ENCODE measurements at places on chromosomes 16 and 17.
A peak's percentile ranks its signal among the peaks of the same experiment; 100 is the strongest.

- DNase-seq = no peak
Measured at GRCh38 chr16:73432850-73433730, 385.2 kb upstream of the ZFHX3 start.

GRCh38 chr17:69762766-69763165 lies 312.3 kb upstream of the KCNJ16 start:
- DNase-seq = no peak

GRCh38 chr17:11309033-11309432 lies 68.0 kb downstream of the SHISA6 start:
- no peak for DNase-seq

DNA sequence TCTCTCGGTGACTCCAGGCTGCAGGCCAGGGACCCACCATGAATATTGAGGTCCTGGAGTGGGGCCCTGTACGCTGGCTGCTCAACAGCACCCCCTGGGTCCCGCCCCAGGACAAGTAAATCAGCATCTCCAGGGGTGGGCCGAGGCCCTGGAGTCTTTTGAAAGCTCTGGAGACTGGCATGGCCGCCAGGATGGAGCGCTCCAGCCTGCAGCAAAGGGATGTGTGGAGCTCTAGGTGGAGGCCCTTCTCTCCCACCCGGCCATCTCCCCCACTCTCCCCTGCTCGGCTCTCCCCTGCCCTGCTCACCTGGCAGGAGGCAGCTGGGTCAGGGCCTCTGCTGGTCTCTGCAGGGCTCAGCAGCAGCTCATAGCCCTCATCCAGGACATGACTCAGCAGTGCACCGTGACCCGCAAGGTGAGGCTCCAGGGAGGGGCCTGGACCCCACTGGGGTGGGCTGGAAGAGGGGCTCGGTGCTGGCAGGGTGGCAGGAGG lies 16.6 kb downstream of the SGSH start:
- DNase-seq = no peak

- DNase-seq = peak; percentile 68
Measured at GRCh38 chr16:50591800-50592771, 43.9 kb downstream of the NKD1 start.

GRCh38 chr17:65787503-65787902 lies 226.1 kb upstream of the AXIN2 start:
- no peak for DNase-seq

- DNase-seq = no peak
Measured at GRCh38 chr16:20628213-20628612, 52.0 kb upstream of the ACSM2B start.

- DNase-seq = no peak
Measured at GRCh38 chr17:19716108-19717030, at the start of gene SLC47A2. Gene SLC47A2 (minus strand): TSS chr17:19716584. CDS start chr17:19716555, 29 bp downstream.

DNA sequence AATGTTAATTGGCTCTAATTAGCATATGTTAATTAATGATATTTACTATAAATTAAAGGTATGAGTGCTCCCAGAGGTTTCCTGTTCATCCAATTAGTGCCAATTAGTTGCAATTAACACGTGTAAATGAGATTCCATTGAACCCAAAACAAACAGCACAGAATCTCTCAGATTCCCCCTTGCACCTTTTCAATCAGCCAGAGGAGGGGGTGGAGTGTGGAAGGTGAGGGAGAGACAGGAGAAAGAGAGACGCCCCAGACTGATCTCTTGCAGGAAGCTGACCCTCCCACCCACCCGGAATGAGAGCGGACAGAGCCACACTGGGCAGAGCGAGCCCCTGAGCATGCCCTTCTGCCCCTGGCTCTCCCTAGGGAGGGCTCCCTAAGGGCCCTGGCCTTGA lies 24.1 kb upstream of the LHX1 start:
- no peak for DNase-seq

DNA sequence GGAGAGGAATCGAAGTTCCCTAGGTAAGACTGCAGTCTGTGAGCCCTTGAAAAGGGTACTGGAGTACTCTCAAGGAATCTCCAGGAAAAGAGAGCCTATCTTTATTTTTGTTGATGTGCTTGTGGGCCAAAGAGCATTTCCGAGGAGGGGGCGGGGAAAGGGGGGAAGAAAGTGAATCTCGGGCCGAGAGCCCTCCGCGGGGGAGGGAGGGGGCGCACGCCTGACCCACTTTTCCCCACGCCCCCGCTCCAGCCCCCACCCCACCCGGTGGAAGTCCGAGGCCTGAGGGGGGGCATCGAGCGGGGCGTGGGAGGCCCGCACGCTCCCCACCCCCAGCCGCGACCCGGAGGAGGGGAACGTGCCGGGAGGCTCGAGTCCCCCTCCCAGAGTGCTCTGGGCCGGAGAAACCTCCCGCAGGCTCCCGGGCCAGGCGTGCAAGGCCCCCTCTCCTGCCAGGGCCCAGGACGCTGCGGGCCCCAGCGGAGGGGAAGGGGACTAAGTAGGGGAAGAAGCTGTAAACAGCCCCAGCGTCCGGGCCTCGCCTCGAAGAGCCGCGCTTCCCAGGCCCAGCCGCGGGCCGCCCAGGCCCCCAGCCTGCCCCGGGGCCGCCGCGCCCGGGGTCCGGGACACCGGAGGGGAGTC lies 444 bp downstream of the HELZ start:
- no peak for DNase-seq

DNA sequence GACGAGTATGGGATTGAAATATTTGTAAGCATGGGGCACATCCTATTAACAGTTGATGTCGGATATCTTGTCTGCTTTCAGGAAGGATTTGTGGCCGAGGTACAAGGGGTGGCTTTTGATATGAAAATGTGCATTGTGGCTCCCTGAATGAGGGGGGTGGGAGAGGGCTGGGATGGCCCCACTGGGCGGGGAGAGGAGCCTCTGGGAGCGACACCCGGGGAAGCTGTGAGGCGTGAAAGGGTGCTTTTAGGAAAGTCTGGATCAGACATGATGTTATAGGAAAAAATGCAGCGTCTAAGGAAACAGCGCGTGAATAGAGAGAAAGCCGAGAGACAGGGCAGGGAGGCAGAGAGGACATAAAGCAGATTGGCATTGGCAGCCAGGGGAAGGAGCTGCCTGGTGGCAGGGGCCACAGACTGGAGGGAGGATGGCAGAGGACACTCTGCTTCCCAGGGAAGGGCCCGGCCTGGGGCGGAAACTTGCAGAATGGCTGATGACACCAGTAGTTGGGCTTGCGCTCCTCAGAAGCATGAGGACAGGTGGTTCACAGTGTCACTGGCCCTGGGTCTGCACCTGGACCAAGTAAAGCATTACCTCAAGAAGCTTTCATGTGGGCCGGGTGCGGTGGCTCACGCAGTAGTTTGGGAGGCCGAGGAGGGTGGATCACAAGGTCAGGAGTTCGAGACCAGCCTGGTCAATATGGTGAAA lies 95.7 kb downstream of the NTN1 start:
- no peak for DNase-seq

- no peak for DNase-seq
Measured at GRCh38 chr17:78300962-78301820, 58.7 kb downstream of the SOCS3 start.

- peak; percentile 41 for DNase-seq
Measured at GRCh38 chr17:39738568-39738901, 797 bp downstream of the GRB7 start.

DNA sequence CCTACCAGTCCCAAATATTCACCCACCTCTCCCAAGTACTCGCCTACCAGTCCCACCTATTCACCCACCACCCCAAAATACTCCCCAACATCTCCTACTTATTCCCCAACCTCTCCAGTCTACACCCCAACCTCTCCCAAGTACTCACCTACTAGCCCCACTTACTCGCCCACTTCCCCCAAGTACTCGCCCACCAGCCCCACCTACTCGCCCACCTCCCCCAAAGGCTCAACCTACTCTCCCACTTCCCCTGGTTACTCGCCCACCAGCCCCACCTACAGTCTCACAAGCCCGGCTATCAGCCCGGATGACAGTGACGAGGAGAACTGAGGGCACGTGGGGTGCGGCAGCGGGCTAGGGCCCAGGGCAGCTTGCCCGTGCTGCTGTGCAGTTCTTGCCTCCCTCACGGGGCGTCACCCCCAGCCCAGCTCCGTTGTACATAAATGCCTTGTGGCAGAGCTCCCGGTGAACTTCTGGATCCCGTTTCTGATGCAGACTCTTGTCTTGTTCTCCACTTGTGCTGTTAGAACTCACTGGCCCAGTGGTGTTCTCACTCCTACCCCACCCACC lies 29.8 kb downstream of the POLR2A start:
- DNase-seq = no peak

GRCh38 chr16:11396241-11397048 lies 51.2 kb downstream of the RMI2 start:
- no peak for DNase-seq

- no peak for DNase-seq
Measured at GRCh38 chr17:41973408-41973811, 6.8 kb downstream of the CNP start.

DNA sequence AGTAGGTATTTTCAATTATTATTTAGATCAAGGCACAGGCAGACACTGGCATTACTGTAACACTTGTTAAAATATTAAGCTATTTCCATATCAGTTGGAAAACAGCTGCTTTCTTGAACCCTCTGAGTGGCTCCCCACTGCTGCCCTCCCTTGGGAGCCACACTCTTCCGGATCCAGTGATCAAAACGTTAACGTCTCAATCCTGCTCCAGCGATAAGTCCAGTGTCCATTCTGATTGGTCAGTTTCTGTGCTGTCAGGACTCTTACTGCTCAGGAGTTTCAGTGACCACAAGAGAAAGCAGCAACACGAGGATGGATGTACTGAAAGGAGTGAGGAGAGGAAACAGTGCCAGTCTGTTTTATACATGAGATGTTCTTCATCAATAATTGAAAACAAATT lies 13.8 kb upstream of the ZKSCAN2 start:
- DNase-seq = no peak

GRCh38 chr17:42284024-42284369 lies 4.3 kb upstream of the STAT5A start:
- DNase-seq = no peak

- DNase-seq = no peak
Measured at GRCh38 chr17:63974594-63975192, 2.0 kb upstream of the SCN4A start.

DNA sequence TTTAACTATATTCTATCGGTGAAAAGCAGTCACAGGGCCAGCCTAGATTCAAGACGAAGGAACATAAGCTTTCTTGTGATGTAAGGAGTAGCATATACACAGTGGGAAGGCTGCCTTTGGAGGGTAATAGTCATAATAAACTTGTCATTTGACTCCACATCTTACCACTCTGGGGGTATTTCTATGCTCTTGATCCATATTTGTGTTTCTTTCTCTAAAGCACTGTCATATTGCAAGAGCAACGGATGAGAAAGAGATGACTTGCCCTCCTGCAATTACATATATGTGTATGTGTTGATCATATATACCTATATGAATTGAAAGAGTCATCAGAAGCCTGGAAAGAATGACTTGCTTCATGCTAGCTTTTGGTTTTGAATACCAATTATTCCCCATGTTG lies 225.4 kb upstream of the HS3ST3A1 start:
- no peak for DNase-seq

- no peak for DNase-seq
Measured at GRCh38 chr17:53092072-53092471, 730.7 kb upstream of the KIF2B start.

DNA sequence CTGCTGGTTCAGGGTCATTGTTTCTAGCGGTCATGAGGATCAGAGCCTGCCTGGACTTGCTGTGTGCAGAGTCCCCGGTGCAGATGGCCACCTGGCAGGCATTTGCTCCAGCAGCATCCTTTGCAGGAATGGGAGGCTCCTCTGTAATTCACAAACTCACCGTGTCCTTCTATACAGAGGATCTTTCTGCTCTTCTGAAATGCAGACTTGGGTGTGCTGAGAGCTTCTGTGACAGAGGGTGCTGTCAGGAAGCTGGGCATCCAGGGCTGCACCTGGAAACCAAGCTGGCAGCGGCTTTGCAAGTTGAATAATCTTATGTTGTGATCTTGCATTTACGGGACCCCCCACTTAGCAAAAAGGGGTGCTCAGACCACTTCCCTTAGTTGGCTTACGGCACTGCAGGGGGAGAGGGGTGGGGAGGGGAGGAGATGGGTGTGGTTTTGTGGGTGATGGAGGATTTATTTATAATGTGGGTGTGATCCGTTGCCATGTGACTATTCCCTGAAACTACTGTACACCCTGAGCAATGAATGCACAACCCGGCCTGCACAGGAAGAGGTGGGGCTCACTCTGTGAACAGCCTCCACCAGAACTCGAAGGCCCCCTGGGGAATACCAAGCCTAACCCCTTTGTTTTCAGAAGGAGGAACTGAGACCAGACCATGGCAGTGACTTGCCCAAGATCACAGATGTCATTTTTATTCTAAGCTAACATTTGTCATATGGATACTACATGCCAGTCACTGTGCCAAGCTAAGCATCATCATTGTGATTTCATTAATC lies 178.3 kb downstream of the PRKCB start:
- DNase-seq = no peak

DNA sequence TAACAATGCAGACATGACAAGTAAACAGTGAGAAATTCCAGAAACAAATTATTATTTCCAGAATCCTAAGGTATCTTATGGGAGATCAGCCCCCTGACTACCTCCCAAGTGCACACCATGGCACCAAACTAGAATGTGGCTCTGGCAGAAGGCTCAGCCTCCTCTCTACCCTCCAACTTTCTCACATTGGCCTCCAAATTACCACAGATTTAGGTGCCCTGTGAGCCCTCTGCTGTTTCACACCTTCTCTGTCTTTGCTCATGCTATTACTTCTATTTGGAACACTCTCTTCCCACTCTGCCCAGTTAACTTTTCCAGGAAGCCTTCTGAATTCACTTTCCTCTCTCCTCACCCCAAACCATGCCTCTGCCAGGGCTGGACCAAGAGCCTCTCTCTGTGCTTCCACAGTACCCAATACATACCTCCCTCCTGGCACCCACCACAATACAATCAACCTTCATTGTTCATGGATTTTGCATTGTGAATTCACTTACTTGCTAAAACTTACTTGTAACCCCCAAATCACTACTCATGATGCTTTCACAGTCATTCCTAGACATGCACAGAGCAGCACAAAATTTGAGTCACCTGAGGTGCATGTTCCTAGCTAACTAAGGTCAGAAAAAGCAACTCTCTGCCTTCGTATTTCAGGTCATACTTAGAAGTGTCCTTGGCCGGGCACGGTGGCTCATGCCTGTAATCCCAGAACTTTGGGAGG lies 31.4 kb downstream of the SMG6 start:
- DNase-seq = no peak

DNA sequence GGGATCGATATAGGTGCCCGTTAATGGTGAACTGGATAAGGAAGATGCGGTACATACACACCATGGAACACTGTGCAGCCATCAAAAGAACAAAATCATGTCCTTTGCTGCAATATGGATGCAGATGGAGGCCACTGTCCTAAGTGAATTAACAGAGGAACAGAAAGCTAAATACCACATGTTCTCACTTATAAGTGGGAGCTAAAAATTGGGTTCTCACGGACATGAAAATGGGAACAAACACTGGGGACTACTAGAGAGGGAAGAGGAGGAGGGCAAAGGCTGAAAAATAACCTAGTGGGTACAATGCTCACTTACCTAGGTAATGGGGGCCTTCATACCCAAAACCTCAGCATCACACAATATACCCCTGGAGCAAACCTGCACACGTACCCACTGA lies 302.6 kb downstream of the XYLT1 start:
- no peak for DNase-seq

GRCh38 chr17:33567223-33567622 lies 274.1 kb upstream of the ASIC2 start:
- DNase-seq = no peak
